ENCODE measurements at places on chromosomes 3 and 15.

- DNase-seq, result no peak
Observed at GRCh38 chr15:49423021-49423420, at the start of gene FGF7. Gene FGF7 (plus strand): TSS chr15:49423242. CDS start chr15:49424298, 1,056 bp downstream.

DNA sequence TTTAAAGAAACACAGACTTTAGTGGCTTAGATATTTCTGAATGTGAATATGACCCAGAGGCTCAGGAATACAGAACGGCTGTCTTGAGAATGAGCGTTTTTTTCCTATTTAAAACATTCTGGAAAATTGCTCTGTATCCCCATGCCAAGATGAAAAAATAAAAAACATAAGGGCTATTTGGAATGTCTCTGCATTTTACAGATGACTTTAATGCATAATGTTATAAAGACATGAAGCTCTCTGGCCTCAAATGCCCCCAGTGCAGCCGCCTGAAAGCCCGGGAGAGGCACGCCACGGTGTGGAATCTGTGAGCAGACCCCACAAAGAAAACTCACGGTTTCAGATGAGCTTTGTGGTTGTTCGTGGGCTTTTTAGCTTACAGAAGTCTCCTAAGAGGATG lies 322.5 kb upstream of the ICE2 start:
- no peak for DNase-seq

- DNase-seq, result no peak
Observed at GRCh38 chr3:159616234-159616825, 372.3 kb upstream of the IL12A start.

DNA sequence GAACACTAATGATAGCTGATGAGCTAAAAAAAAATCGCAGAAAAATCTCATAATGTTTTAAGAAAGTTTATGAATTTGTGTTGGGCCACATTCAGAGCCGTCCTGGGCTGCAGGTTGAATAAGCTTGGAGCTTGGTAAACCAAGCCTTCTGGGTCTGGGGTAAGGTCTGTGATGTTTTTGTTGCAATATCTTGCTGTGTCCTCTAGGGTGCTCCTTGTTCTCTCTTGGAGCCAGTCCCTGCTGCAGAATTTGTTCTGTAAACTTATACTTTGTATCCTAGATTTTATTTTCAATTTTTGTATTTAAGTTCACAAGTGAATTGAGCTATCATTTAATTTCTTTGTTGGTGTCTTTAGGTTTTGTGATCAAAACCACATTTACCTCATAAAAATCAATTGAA lies 143.7 kb downstream of the NR1D2 start:
- DNase-seq, result no peak

GRCh38 chr15:41424809-41425208 lies 7.9 kb downstream of the RTF1 start:
- DNase-seq, result no peak

- DNase-seq, result no peak
Observed at GRCh38 chr15:43266386-43266785, 342 bp downstream of the TGM5 start.

DNA sequence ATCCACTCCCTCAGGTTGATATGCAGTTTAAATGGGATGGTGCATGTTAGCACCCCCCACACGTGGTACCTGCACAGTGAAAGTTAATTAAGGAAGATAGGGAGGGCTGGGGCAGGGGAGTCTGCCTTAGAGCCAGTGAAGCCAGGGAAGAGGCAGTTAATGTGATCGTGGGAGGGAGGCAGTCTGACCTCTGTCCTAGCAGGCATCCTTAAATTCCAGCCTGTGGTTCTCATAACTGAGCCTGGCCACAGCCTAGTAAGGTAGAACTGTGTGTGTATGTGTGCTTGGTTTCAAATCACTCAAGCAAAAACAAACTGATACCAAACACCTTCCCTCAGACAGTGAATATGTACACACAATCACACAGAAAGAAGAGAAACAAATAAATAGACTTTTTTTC lies 319.1 kb upstream of the TLE3 start:
- no peak for DNase-seq

DNA sequence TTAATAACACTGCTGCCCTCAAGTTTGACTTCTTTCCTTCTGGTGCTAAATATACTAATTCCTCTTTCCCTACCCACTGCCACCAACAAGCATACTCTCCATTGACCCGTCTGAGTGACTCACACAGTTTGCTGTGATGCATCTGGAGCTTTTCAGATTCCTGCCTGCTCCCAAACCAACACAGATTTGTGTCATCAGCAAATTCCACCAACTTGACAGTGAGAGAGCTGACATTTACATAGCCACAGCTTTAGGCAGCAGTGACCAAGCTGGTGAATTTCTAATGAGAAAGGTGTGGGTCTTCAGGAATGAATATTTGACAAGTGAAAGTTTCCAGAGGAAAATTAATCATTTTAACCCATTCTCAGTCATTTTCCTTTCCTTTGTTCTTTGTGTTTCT lies 96.5 kb upstream of the PRICKLE2 start:
- DNase-seq, result peak; percentile 41

GRCh38 chr3:151871639-151872468 lies 1.6 kb upstream of the SUCNR1 start:
- DNase-seq, result no peak
